ENCODE measurements at places on chromosomes 7 and 10.

DNA sequence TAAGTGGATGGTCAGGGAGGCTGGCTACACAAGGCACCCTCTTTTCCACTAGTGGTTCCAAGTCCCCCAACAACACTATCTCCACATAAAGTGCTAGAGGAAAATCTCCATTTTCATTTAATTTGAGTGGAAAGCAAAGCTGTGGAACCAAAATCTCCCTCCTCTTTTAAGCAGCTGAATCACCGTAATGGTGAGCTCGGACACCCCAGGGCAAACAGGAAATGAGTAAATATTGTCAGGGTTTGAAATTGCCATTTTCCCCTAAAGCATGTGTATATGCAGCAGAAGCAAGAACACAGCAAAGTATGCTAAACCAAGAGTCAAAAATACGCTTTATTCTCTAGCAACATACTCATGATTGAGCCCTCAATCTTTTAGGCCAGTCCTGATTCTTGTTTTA lies 143.7 kb downstream of the GPAM start:
- DNase-seq: no peak

GRCh38 chr7:29343399-29343798 lies 148.8 kb downstream of the CHN2 start:
- DNase-seq: no peak

GRCh38 chr7:137886746-137887145 lies 40.0 kb upstream of the DGKI start:
- DNase-seq: no peak

- no peak for DNase-seq
Observed at GRCh38 chr7:42662862-42663261, 249.0 kb downstream of the C7orf25 start.

DNA sequence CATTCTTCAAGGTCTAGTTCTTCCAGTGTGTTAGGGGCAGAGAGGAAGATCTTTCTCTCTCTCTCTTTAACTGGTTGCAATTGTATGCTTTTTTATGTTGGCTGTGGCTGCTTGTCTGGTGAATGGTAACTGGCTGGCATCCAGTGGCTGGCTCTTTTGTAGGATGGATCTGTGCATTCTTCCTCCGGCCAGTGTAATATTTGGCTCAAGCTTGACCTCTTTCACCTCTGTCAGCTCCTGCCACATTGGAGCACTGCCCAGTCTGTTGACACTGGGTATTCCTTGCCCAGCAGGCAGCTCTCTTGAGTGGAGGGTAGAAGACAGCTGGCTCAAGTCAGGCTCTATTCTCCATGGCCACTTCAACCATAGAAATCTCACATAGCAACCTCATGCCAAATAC lies 528.3 kb downstream of the PHTF2 start:
- DNase-seq: no peak

DNA sequence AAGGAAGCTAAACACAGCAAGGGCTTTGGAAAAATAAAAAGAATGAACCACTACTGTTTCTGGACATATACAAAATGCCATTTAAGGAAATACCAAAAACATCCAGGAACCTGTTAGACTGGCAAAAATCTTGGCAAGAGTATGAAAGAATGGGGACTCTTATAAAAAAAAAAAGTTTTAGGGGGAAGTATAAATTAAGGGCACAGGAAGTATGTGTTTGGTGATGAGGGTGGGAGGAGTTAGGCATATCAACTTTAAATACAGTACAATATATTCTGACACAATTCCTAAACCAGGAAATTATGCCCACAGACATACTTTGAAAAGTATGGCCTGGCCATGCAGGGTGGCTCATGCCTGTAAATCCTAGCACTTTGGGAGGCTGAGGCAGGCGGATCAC lies 74.2 kb downstream of the WAPL start:
- no peak for DNase-seq

DNA sequence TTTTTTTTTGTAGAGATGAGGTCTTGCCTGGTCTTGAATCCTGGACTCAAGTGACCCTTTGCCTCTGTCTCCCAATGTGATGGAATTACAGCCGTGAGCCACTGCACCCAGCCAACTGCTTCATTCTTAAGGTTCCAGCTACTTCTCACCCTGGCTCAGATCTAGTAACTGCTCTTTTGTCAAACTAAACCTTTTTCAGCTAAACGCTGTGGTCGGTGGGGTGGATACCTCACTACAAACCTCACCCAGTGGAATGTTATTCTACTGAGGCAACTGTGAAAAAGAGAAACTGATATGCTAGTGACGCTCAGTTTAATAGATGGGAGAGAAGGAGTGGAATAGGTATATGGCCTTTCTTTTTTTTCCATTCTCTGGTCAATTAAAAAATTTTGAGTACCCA lies 1.7 kb upstream of the MRLN start:
- no peak for DNase-seq

- DNase-seq: no peak
Observed at GRCh38 chr7:117048882-117049281, 95.6 kb downstream of the ST7 start.

DNA sequence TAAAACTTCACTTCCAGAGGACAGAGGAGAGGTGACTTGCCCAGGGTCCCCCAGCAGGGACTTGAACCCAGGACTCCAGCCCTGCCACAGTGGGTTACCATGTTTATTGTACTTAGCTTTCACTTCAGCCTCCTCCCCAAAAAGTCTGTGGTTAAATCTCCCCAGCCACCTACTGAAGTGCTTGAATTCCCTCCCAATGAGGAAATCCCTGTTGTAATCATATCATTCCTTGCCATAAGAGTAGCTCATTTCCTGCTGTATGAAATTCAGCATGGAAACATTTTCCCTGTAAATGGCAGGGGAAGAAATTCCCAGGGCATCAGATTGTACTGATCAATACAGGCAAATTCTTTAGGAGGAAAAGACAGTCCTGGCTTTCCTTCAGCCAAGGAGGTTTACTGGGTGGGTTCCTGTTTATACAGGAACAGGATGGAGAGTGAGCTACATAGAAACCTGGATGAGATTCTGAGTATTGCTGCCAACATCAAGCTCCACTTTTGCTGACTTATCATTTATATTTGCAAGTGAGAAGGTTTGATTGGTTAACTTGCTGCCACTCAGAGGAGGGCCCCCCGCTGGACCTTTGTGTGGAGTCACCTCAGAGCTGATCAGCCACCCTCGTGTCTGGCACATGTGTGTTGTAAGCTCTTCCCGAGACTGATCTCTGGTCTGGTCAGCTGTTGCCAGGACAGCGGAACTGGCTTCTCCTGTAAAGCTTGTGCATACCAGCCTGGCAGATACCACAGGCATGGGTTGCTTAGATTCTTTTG lies 16.4 kb upstream of the PDZD8 start:
- DNase-seq: no peak

- DNase-seq: no peak
Observed at GRCh38 chr10:6889718-6890117, 309.6 kb upstream of the PRKCQ start.

GRCh38 chr7:70975754-70976153 lies 156.2 kb upstream of the GALNT17 start:
- DNase-seq: no peak

- peak; percentile 91 for DNase-seq
Observed at GRCh38 chr7:99693427-99694200, 13.8 kb upstream of the CYP3A5 start.

GRCh38 chr10:60006062-60006461 lies 99.7 kb upstream of the CCDC6 start:
- DNase-seq: no peak

DNA sequence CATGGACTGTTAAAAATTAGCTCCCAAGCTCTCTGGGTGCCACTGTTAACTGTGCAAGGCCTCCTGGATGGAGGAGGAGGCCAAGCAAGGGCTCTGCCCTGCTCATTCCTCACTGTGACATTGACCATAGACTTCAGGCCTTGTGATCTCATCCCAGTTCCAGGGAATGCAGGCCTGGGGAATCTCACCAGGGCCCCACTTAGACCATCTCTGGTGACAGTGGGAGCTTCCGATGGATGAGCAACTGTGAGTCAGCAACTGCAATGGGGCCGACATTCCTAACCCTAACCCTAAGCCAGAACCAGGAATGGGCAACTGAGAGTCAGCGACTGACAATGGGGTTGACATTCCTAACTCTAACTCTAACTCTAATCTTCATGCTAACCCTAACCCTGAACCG lies 50.4 kb upstream of the MSMB start:
- DNase-seq: no peak

- DNase-seq: no peak
Observed at GRCh38 chr7:6258440-6259182, 13.8 kb downstream of the CYTH3 start.

- DNase-seq: no peak
Observed at GRCh38 chr7:116340943-116341907, 130.9 kb downstream of the TES start.

GRCh38 chr10:99296605-99297004 lies 32.6 kb upstream of the CNNM1 start:
- no peak for DNase-seq

GRCh38 chr10:72015841-72016240 lies 51.6 kb downstream of the CHST3 start:
- DNase-seq: no peak

GRCh38 chr7:5694221-5694754 lies 87.2 kb downstream of the RNF216 start:
- no peak for DNase-seq

- DNase-seq: peak; percentile 45
Observed at GRCh38 chr7:148987751-148988512, 40.4 kb downstream of the PDIA4 start.

GRCh38 chr10:83820033-83820432 lies 319.3 kb upstream of the GHITM start:
- no peak for DNase-seq

DNA sequence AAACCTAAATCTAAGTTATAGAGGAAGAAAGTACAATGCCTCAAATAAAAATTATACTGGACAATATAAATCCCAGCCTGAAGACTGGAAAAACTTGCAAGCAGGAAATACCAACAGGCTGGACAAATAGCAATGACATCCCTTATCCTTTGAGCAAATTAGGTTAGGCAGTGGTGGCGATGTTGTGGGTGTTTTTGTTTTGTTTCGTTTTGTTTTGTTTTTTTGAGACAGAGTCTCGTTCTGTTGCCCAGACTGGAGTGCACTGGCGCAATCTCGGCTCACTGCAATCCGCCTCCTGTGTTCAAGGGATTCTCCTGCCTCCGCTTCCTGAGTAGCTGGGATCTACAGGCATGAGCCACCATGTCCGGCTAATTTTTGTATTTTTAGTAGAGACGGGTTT lies 57.3 kb upstream of the TES start:
- no peak for DNase-seq

DNA sequence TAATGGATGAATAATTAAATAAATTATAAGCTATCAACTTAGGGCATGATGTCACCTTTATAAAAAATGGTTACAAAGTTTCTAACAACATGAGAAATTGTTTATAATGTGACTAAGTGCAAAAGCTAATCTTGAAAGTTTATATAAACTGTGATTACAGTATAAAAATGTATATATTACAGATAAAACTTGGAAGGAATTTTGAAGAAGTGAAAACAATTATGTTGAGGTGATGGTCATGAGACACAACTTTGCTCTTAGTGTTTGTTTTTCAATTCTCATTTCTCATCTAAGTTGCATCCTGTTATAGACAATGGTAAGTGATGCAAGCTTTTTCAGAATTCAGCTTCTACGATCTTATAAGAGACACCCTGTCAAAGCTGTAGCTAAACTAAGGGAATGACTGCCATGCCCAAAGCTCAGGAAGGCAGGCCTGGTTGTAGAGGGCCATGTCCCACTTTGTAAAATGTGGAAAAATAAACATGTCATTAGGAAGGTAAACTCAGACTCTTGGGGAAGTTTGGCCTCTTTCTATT lies 23.9 kb downstream of the MACC1 start:
- no peak for DNase-seq

- no peak for DNase-seq
Observed at GRCh38 chr10:62844280-62845011, 28.3 kb upstream of the EGR2 start.

DNA sequence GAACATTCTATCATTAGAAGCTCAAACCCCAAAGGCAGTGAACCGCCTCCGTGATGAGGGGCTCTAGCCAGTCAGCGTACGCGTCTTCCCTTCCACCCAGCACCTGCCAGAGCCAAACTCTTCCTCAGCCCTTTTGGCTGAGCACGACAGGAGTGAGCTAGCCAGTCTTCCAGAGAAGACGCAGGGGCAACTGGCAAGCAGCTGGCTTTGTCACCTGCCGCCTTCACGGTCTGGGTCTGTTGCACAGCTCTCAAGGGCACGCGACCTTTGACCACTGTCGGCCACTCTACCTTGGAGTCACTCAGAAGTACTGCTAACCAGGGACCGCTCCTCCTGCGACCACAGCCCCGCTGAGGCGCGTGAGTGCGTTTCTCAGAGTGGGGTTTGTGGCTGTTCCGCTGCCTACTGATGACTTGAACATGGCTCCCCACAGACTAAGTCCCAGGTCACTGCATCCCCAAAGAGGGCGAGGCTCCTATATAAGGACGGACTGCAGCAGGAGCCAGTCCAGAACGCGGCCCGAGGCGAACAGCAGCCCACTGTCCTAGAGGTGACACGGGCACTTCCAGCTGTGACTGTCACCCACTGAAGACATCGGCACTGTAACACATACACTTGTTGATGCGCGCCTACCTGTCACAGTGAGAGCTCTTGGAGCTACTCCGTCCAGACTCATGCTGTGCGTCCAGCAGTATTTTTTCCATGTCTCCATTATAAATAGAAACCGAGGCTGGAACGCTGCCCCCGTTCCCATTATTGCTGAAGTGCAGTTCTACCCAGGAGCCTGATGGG lies 8.4 kb downstream of the BNIP3 start:
- DNase-seq: no peak

DNA sequence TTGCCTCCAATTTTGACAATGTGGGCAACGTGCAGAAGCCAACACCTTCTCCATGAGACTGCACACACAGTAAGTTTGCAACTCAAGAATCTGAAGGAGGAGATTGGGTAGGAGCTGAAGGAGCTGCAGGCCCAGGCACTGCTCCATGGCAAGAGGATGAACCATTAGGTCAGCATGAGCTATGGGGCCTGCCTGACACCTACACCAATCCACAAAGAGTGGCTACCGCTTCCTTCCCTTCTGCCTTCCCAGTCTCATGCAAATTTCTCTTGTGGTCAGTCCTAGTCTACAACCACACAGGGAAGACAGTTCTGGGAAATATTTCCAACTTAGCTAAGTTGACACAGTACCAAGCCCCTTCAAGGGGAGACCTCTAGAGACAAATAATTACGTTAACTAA lies 142.0 kb upstream of the ADO start:
- DNase-seq: no peak

DNA sequence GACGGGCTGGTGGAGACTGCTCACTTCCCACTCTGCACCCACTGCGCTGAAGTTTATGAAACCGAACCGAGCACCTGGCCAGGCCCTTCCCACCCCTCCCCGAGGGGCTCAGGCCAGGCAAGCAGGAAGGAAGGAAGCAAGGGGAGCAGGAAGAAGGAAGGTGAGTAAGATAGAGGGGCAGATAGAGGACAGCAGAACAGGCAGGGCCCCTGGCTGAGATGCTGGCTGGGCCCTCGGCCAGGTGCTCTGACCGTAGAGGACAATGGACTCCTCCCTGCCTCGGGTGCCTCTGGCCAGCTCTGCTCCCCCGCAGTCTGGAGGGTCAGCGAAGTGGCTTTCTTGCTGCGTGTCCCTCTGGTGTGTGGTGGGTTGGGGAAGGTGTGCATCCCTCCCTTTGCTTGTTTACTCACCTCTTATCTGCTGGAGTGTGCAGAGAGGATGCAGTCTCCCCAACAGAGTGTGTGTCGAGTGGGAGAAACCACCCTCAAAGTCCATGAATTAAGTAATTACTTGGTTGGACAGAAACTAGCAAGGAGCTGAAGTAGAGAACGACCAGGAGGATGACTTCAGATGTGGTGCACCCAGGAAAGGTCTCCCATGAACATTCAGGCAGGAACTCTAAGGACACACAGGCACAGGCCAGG lies 82.8 kb upstream of the PPP2R2D start:
- DNase-seq: no peak
